Pancreas (tissue), 10 donors: ENCODE measurements at places on chromosomes 12 and 14. TPM values are rescaled to one million over a fixed set of nuclear protein-coding genes. Genes with fewer than 3 reads are reported as not detected.

- H3K36me3 ChIP-seq: no peaks in the 10 kb centered on the region
- H3K4me1 ChIP-seq: no peaks in the 10 kb centered on the region
- no peak overlapping the region for H3K4me3 ChIP-seq
Observed at GRCh38 chr14:101927859-101928258, 36.5 kb upstream of the DYNC1H1 start.

TSPAN8 gene
- 28.3 TPM for total RNA-seq

LMNTD1 gene
- 0.22 TPM for total RNA-seq

- no peak for DNase-seq
- no peaks in the 10 kb centered on the region for H3K4me1 ChIP-seq
- H3K36me3 ChIP-seq: no peaks in the 10 kb centered on the region
Observed at GRCh38 chr12:2640709-2641108, 154.1 kb upstream of the FKBP4 start.

C12orf42 gene
- not detected for total RNA-seq

GRCh38 chr12:110597885-110598284 lies 14.8 kb upstream of the PPTC7 start:
- no peaks in the 10 kb centered on the region for H3K4me1 ChIP-seq
- H3K36me3 ChIP-seq: no peaks in the 10 kb centered on the region
- H3K4me3 ChIP-seq: no peak overlapping the region
- H3K27ac ChIP-seq: no peak overlapping the region
- H3K27me3 ChIP-seq: no peaks in the 10 kb centered on the region
- no peak for DNase-seq

GRCh38 chr12:23066095-23066494 lies 441.1 kb downstream of the ETNK1 start:
- no peaks in the 10 kb centered on the region for H3K36me3 ChIP-seq
- H3K4me3 ChIP-seq: no peak overlapping the region
- no peak overlapping the region for H3K27ac ChIP-seq
- no peaks in the 10 kb centered on the region for H3K27me3 ChIP-seq

- H3K4me1 ChIP-seq: peaks cover 9% of the 10 kb centered on the region
- no peaks in the 10 kb centered on the region for H3K27me3 ChIP-seq
- H3K36me3 ChIP-seq: no peaks in the 10 kb centered on the region
- peak within 1 kb of the TSS; percentile 88 for H3K27ac ChIP-seq
Observed at GRCh38 chr14:23095196-23096108, at the start of gene C14orf119. Gene C14orf119 (plus strand): TSS chr14:23095505. CDS start chr14:23097659, 2,154 bp downstream.
